Left colon (tissue), 2 donors: ENCODE measurements at places on chromosomes 16 and 17. TPM values are rescaled to one million over a fixed set of nuclear protein-coding genes. Genes with fewer than 3 reads are reported as not detected.

Gene PNMT
- 0.73 TPM for total RNA-seq

Gene ST6GALNAC2
- 3.9 TPM for total RNA-seq

Gene ATF7IP2
- total RNA-seq, result 8.6 TPM

Gene CYLD
- total RNA-seq, result 21.5 TPM

Gene RAMP2
- 5.0 TPM for total RNA-seq

Gene CUEDC1
- 16.5 TPM for total RNA-seq

Gene CKLF
- total RNA-seq, result 27.5 TPM

Gene CLDN7
- total RNA-seq, result 997 TPM

Gene KCNH6
- total RNA-seq, result 1.1 TPM

DNA sequence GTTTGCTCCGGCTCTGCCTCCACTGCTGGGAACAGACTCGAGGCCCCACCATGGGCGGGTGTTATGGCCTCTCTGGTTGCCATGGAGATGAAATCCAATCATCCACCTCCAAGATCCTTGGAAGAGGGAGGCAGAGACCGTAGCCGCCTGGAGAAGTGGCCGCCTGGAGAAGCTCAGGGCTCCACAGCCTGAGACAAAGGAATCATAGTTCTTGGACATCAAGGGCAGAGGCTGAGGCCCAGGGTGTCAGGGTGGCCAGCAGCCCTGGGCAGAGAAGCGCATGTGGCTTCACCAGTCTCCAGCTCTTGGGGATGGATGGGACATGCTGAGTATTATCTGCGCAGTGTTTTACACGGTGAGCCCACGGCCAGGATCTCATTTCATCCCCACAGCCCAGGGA, 36.2 kb downstream of the ABR start:
- DNase-seq, result no peak

- peak; percentile 64 for DNase-seq
These were observed at the start of gene SLC46A1 for GRCh38 chr17:28405632-28406472. Gene SLC46A1 (minus strand): TSS chr17:28406212. CDS start chr17:28406114, 98 bp downstream.

DNA sequence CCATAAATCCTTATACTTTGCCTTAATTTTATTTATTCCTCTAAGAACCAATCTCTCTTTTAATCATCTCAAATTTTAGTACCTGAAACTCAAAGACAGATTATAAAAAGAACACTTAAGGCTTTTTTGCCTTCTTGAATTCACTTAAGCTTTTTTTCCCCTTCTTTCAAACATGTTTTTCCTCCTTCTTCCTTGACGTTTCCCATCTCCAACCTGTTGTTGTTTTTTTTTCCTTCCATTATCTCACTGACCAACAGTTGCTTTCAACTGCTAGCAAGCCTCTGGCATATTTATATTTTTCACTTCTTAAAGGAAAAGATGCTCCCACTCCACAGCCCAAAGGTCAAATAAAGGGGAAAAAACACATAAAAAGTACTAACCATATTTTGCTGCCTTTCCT, 32.2 kb downstream of the SPOP start:
- no peak for DNase-seq

GRCh38 chr17:44848257-44848795, 643 bp downstream of the HIGD1B start:
- DNase-seq, result no peak

DNA sequence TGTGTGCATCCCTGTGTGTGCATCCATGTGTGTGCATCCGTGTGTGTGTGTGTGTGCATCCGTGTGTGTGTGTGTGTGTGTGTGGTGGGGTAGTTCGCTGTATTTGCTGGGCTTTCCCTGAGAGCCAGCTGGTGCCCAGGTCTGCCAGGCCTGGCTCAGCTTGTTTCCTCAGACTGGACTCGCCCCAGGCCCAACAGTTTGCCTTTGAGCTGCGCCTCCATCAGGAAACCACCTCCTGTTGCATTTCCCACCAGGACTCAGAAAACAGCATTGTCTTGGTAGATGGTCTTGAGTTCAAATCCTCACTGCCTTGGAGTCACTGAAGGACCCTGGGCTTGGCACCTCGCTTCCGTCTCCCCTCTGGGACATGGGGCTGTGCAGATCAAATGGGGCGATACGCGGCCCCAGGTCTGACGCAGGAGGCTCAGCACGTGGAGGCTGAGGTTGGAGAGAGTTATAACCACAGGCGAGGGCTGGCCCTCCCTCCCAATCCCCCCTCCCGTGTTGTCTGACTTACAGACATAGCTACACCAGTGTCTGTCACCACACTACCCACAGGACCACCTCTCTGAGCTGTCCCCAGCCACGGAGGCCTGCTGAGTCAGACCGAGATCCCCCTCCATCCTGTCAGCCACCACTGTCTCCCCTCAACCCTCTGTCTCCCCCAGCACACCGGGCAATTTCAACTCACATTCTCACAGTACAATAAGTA, 4.7 kb downstream of the ITGAE start:
- peak; percentile 38 for DNase-seq

GRCh38 chr17:45794840-45795239, 10.7 kb downstream of the CRHR1 start:
- no peak for DNase-seq

DNA sequence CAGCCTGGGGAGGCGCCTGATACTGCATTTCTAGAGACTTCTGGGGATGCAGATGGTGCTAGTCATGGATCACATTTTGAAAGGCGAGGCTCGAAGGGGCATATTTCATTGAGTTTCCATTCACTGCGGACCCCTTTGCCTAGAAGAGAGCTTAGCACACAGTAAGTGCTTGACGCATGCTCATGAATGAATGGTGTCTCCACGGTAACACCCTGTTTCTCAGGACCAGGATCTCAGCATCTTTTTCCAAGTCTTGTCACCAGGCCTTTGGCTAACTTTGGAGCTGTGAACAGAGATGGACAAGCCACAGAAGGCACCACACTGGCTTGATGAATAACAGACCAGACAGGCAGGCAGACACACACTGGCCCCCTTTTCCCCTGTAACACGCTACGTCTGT, 151.3 kb downstream of the FOXL1 start:
- DNase-seq, result no peak

DNA sequence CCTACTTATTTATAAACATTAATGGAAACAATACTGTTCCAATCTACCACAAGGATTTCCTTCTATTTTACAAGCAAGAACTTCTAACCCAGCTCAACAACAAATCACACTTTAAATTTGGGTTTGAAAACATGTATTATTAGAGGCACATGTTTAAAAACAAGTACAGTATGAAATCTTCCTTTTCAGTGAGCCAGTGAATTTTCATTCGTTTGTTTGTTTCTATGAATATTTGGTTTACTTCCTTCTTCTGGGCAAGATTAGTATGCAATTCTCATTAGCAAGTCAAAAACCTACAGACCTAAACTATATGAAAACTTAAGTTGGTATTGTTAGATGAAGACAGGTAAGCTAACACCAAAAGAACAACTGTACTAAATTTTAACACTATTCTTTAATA, 25.7 kb downstream of the SLFN12 start:
- no peak for DNase-seq

- DNase-seq, result no peak
These were observed 16.2 kb downstream of the SKAP1 start for GRCh38 chr17:48413613-48414405.

- no peak for DNase-seq
These were observed 27.7 kb upstream of the HS3ST2 start for GRCh38 chr16:22786284-22786683.

- no peak for DNase-seq
These were observed 161.8 kb downstream of the RPTOR start for GRCh38 chr17:80706463-80706867.

- DNase-seq, result no peak
These were observed 2.4 kb downstream of the ABCC1 start for GRCh38 chr16:15951852-15952251.
